ENCODE measurements at places on chromosomes 5 and 9.

- no peak for DNase-seq
Measured at GRCh38 chr5:145531038-145531734, 304.0 kb downstream of the PRELID2 start.

DNA sequence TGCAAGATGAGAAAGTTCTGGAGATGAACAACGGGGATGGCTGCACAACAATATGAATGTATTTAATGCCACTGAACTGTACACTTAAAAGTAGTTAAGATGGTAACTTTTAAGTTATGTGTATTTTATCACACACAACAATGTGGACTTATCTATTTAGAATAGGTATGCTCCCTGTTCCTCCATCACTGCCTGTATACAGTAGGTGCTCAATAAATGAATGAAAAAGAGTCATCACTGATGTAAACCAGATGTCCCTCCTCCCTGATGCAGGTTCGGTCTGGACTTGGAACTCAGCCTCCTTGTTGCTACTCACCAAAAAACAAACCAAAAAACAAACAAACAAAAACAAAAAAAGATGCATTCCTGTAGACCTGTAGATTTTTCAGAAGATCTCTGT lies 65.9 kb upstream of the BOD1 start:
- DNase-seq = no peak

DNA sequence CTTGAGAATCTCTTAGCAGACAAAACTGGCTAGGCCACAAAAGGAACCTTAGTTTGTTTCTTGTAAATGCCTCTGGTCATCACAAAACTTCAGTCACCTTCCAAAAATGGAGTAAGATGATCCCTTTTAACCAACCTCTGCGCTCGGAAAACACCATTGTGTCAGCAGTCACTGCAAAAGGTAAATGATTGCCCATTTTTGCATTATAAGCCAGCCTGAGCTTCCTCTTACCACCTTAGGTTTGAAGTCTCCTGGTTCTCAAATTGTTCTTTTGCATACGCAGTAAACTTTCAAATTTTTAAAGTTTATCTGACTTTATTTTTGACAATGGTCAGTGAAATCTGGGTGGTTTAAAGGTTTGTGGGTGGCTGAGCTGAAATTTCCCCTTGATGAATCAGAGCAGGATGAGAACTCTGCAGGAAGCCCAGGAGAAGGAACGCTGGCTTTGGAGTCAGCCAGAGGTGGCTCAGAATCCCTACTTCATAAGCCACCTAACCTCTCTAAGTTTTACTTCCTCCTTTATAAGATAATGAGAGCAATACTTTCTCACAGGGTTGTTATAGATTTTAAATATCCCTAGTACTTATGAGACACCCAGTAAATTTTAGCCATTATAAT lies 131.4 kb downstream of the MED10 start:
- DNase-seq = no peak

DNA sequence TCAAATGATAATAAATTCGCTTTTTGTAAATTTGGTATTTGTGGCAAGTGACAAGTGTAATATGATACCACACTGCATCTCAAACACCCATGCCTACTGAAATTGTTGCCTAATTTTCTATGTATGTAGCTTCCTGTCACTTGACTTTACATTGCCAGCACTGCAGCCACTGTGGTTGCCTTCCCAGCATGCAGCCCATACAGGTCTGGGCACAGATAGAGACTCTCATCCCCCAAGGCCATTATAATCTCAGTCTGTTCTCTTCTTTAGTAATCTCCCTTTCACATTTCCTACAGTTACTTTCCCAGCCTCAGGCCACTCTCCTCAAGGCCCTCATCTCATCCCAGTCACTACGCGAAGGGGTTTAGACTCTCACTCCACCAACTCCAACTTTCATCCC lies 1200.6 kb downstream of the PTPRD start:
- no peak for DNase-seq

GRCh38 chr5:150503386-150503785 lies 4.5 kb upstream of the NDST1 start:
- no peak for DNase-seq

DNA sequence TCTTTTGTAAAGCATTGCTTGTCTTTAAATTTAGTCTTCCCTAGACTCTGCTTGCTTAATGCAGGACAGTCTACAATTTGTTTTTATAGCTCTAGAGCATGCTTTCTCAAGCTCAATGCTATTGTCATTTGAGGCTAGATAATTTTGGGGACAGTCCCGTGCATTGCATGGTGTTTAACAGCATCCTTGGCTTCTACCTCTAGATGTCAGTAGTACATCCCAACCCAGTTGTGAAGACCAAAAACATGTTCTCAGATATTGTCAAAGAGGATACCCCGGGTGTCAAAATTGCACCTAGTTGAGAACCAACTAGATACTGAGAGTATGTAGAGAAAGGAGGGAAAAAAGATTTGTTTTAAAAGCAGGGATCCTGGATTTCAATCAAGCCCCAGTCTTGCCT lies 277.5 kb downstream of the CEMIP2 start:
- no peak for DNase-seq

DNA sequence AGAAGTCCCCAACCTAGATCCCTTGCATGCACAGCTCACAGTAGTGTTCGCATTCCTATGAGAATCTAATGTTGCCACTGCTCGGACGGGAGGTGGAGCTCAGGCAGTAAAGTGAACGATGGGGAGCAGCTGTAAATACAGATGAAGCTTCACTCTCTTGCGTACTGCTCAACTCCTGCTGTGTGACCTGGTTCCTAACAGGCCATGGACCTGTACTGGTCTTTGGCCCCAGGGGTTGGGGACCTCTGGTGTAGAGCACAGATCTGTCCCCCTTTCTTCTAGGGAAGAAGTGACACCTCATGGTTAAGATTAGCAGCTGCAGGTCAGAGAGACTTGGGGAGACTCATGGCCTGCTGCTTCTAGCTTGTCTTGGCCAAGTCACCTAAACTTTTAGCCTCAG lies 7.1 kb downstream of the ARHGEF28 start:
- no peak for DNase-seq

- no peak for DNase-seq
Measured at GRCh38 chr5:36058776-36059175, 7.9 kb downstream of the UGT3A2 start.

DNA sequence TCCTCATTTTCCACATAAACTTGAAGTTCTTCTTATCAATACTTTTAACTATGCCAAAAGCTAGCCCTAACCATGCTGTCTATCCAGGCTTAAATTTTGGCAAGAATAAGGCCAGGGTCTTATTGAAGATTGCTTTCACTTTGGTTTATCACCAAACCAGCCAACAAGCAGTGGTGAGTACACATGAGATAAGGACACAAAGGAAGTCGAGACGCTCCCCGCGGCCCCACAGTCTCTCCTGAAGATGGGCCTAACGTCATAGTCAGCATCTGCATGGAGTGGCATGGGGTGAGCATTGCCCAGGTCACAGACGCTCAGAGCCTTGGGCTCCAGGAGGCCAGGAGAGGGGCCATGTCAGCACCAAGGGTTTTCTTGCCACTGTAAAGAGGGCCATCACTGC lies 80.3 kb downstream of the ATPSCKMT start:
- no peak for DNase-seq

DNA sequence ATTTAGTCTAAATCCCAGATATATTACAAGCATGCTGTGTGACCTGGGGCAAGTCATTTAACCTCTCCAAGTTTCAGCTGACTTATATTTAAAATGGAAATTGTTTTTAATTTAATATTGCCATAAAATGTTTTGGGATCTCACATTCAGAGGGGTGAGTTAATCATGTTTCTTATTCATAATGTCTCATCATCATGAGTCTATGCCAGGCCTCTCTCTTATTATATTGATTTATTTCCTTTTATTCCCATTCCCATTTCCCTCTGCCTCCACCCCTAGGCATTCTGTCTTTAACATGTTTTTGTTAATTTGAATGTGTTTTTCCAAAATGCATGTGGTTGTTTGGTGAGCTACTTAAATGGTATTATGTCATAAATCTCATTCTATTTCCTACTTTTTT lies 39.0 kb upstream of the TTC1 start:
- DNase-seq = no peak

GRCh38 chr9:5630081-5630507 lies 1.2 kb downstream of the RIC1 start:
- no peak for DNase-seq

DNA sequence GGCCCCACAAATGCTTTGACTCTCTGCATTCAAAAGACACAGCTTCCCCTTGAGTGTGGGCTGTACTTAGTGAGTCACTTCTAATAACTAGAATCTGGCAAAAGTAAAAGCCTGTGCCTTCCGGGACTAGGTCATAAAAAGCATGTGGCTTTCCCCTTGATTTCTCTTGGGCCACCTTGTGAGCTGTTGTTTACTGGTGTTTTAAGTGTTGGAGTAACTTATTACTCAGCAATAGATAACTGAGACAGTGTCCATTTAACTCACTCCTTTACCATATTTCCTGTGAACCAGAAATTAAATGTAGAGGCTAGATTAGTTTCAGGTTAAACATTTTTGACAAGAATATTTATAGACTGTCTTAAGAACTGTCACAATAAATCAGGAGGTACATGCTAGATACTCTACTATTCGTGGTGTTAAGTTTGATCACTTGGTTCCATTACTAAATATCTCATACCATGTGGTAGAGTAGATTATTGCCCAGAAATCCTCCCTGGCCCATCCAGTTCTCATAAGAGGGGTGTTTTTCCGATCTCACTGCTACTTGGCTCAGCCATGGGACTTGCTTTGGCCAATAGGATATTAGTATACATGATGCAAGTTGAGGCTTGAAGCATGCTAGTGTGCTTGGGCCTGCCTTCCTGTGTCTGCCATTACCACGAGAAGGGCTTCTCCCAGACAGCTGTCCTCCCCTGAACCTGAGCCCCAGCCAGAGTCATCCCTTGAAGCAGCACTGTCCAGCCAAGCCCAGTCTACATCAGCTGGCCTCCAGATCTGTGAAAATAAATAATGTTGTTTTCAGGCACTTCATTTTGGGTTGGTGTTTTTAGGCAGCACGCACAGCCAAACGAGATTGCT lies 10.4 kb upstream of the CMBL start:
- DNase-seq = no peak

GRCh38 chr9:106653213-106653612 lies 209.8 kb upstream of the ZNF462 start:
- no peak for DNase-seq
